ENCODE measurements at places on chromosomes 6 and 20.

DNA sequence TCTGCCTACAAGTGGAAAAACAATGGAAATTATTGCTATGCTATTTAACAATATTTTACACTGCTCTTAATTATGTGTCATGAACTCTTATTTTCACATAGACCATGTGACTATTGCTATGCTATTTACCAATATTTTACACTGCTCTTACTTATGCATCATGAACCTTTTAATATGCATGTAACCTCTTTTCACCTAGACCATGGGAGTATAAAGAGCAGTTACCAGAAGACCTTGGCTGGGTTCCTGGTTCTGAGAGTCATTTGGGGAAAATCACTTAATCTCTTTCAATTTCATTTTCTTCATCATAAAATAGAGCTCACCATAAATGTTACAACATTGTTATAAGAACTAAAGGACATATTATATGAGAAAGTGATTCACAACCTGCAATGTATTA is 223.8 kb upstream of the RNF217 start:
- DNase-seq = no peak
- H3K27me3 ChIP-seq = no peaks in the 10 kb centered on the region
- H3K4me1 ChIP-seq = no peaks in the 10 kb centered on the region
- no peak overlapping the region for H3K27ac ChIP-seq
- no peak overlapping the region for H3K4me3 ChIP-seq
- H3K36me3 ChIP-seq = no peaks in the 10 kb centered on the region

DNA sequence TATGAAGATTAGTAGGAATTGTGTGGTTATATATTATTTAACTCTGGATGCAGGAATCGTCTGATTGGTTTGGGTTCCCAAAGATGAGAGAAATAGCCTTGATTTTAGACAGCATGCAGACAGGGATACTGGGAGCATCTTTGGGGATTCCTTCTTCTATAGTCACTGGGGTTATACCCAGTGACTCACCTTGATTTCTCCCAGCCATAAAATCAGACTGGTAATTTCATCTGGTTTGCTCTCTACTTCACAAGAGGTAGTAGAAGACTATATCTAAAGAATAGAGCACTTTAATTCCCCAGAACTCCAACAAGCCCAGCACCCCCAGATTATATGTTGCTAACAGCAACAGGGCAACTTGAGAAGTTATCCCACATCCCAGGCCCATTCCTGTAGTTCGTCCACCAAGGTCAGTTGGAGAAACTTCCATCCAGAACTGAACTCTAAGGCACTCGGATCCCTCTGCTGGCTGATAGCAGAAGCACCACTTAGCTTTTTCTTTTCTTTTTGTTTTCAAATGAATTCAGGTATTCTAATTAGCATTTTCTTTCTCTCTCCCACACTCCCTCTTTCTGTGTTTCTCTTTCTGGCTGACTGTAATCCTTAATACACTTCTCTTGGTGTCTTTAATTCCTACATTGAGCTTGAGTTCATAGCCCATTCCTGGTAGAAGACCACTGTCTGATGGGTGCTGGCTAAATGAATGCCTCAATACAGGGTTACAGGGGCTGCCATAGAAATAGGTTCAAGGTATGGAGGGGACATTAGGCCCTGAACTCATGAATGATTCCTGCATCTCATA is 20.4 kb upstream of the EFHC1 start:
- peaks cover 7% of the 10 kb centered on the region for H3K36me3 ChIP-seq
- no peak overlapping the region for H3K27ac ChIP-seq
- DNase-seq = no peak
- peaks cover 9% of the 10 kb centered on the region for H3K4me1 ChIP-seq
- no peaks in the 10 kb centered on the region for H3K27me3 ChIP-seq

GRCh38 chr6:10297832-10298231 is 117.0 kb downstream of the TFAP2A start:
- DNase-seq = no peak
- no peak overlapping the region for H3K4me3 ChIP-seq
- H3K36me3 ChIP-seq = no peaks in the 10 kb centered on the region
- H3K27ac ChIP-seq = no peak overlapping the region
- no peaks in the 10 kb centered on the region for H3K27me3 ChIP-seq

DNA sequence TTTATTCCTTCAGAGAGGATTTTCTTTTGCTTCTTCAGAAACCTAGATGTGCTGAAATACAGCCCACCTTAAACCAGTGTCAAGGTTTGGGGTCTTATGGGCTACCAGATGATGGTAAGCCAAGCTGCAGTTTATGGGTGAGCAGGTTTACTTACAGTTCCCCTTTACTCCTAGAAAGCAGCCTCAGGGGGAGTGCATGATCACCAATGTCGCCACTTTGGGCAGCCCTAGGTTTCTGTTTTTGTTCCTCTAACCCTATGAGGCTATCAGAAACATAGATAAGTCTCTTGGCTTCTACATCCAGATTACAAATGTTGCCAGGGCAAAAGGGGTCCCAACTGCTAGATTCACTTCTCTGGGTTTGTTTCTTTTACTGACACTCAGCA is 67.2 kb downstream of the TRIM27 start:
- H3K4me1 ChIP-seq = no peaks in the 10 kb centered on the region
- no peak for DNase-seq
- no peaks in the 10 kb centered on the region for H3K27me3 ChIP-seq
- no peaks in the 10 kb centered on the region for H3K36me3 ChIP-seq
- no peak overlapping the region for H3K4me3 ChIP-seq
- no peak overlapping the region for H3K27ac ChIP-seq

- H3K27ac ChIP-seq = no peak overlapping the region
- no peak overlapping the region for H3K4me3 ChIP-seq
- no peaks in the 10 kb centered on the region for H3K4me1 ChIP-seq
- no peak for DNase-seq
Observed at GRCh38 chr6:154951345-154952200, 43.5 kb upstream of the TIAM2 start.

DNA sequence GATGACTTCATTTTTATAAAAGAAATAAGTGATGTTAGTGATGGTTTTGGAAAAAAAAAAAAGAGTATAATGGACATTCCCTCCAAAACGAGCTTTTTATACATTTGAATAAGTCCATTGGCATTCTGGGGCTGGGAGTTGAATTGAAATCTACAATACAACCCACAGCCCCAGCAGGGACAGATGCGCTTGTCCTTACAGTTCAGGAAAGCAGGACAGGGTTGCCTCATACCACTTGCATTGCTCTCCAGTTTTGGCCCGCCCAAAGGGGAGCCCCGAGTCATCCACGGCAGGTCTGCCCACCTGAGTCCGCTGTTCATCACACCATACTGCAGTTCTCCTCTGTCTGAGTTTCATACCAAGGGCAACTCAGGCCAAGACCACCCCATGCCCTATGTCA is 46.2 kb downstream of the VAPB start:
- H3K27me3 ChIP-seq = no peaks in the 10 kb centered on the region
- no peak for DNase-seq
- no peak overlapping the region for H3K4me3 ChIP-seq
- H3K36me3 ChIP-seq = no peaks in the 10 kb centered on the region
- no peak overlapping the region for H3K27ac ChIP-seq

GRCh38 chr6:13046084-13046483 is 282.3 kb downstream of the TBC1D7 start:
- H3K4me1 ChIP-seq = no peaks in the 10 kb centered on the region
- no peak for DNase-seq

- H3K27me3 ChIP-seq = no peaks in the 10 kb centered on the region
- H3K27ac ChIP-seq = no peak overlapping the region
- no peak overlapping the region for H3K4me3 ChIP-seq
- DNase-seq = no peak
Observed at GRCh38 chr20:22630701-22631100, 46.3 kb upstream of the FOXA2 start.

DNA sequence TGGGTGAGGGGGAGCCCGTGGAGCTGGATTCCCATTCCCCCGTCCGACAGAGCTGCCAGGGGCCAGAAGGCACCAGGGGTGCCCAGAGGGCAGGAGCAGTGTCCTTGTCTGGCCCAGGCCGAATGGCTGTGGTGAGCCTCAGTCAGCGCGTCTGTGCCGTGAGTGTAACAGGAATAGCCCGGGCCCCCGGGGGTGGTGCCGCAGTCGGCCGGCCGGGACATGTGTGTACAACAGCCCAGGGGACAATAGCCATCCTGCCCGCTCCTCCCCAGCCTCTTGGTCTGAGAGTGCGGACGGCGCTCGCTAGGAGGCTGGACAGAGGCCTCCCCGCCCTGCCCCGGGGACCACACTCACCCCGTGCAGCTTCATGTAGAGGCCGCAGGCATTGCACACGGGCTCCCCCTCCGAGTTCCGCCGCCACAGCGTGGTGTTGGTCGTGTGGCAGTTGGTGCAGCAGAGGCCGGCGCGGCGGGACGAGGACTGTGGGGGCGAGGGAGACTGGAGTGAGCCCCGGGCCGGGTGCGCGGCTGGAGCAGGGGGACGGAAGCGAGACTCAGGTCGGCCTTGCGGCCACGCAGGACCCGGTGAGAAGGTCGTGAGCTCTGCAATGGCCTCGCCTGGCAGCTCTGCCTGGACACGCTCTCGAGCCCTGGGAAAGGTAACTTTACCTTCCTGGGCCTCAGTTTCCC is 9.6 kb downstream of the GATA5 start:
- no peak overlapping the region for H3K4me3 ChIP-seq
- no peaks in the 10 kb centered on the region for H3K36me3 ChIP-seq
- H3K27ac ChIP-seq = no peak overlapping the region
- H3K4me1 ChIP-seq = peaks cover 4% of the 10 kb centered on the region

- H3K4me1 ChIP-seq = peaks cover 15% of the 10 kb centered on the region
- H3K4me3 ChIP-seq = no peak overlapping the region
- peaks cover 8% of the 10 kb centered on the region for H3K27me3 ChIP-seq
- DNase-seq = no peak
- H3K36me3 ChIP-seq = no peaks in the 10 kb centered on the region
- H3K27ac ChIP-seq = no peak overlapping the region
Observed at GRCh38 chr6:37532122-37532521, 32.4 kb upstream of the CCDC167 start.

DNA sequence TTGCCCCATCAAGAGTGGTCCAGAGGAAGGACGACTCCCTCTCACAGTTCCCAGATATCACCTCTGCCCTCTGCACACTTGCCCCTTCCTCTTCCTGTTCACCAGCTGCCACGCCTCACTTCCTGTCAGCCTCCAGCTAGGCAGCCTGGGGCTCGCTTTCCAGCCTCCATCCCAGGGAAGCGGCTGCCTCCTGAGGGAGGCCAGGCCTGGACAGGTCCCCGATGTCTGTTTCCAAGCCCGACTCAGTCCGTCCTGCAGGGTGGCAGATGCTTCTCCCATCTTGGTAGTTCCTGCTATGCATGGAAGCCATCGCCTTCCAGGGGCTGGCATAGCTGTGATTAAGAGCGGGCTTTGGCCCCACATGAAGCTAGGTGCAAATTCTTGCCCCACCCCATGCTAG is 233.5 kb upstream of the PMEPA1 start:
- H3K27me3 ChIP-seq = no peaks in the 10 kb centered on the region
- no peak for DNase-seq
- H3K4me1 ChIP-seq = no peaks in the 10 kb centered on the region

DNA sequence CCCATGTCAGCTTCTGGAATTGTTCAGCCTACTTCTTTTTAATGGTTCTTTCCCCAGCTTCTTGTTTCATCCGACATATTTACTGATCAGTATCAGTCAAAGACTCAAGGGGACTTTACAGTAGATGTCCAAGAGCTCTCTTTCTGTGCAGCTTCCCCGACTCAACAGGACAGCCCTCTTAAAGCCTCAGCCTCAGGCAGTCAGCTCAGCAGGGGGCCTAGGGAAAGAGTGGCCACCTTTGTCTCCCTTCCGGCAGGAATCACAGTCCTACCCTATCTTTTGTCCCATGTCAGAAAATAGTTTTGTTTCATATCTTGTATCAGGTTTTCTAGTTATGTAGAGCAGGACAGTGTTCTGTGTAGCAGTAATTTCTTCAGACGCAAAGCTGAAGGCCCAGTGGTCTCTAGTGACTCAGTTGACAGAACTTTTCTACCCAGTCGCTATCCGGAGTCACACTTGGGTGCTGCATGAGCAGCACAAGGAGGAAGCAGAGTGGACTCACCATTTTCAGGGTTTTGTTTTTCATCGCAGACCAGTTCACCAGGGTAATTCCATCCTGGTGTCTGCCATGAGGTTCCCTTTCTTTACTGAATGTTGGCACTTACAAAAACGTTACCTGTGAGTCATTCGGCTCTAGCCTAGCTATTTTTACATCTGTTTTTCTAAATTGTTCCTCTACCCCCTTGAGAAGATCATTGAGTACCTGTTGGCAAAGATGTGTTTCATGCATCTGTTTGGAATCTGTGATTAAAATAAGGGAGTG is 47.7 kb downstream of the SPATA2 start:
- H3K27me3 ChIP-seq = no peaks in the 10 kb centered on the region
- H3K27ac ChIP-seq = no peak overlapping the region
- no peak overlapping the region for H3K4me3 ChIP-seq

GRCh38 chr6:118316796-118317384 is 231.2 kb upstream of the PLN start:
- peaks cover 77% of the 10 kb centered on the region for H3K4me1 ChIP-seq
- H3K36me3 ChIP-seq = no peaks in the 10 kb centered on the region
- no peak for DNase-seq
- H3K27me3 ChIP-seq = no peaks in the 10 kb centered on the region

GRCh38 chr6:20173833-20174792 is 38.2 kb downstream of the MBOAT1 start:
- H3K27me3 ChIP-seq = no peaks in the 10 kb centered on the region
- H3K4me3 ChIP-seq = no peak overlapping the region
- H3K27ac ChIP-seq = peak overlapping the region; percentile 9
- peaks cover under 1% of the 10 kb centered on the region for H3K36me3 ChIP-seq
- no peak for DNase-seq

- no peaks in the 10 kb centered on the region for H3K27me3 ChIP-seq
- H3K27ac ChIP-seq = no peak overlapping the region
- no peak for DNase-seq
- peaks cover 85% of the 10 kb centered on the region for H3K36me3 ChIP-seq
- no peaks in the 10 kb centered on the region for H3K4me1 ChIP-seq
Observed at GRCh38 chr20:32231847-32232246, 24.2 kb downstream of the POFUT1 start.

DNA sequence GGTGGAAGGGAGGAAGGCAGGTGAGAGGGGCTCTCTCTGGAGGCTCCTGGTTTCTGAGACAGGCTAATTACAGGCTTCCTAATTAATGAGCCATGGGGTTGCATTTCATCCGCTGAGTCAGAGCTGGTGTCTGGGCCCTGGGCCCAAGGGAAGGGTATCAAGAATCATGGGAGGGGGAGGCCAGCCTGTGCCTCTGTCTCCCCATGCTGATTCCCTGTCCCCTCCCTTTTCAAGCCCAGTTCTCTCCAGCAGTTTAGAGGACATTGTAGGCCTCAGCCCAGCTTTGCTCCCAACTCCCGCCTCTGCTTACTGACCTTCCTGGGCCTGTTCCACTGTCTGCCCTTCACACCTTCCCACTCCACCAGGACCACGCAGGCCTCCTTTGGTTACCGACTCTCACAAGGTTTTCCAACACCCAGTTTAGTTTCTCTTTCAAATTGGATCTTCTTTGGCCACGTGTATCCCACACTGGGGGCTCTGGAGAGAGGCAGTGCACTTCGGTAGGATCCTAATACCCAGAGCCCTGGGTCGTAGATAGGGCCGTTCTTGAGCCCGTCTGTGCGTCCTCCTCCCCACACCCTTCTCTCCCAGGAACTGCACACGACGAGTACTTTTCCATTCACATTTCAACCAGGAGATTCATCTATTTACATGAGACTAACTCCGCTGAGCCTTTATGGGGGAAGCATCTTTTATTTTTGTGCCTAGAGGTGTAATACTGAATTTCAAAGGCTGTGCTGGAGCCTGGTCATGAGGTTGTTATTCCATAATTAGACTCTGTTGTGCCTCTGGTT is 18.2 kb upstream of the AVP start:
- H3K27me3 ChIP-seq = no peaks in the 10 kb centered on the region
- H3K4me1 ChIP-seq = no peaks in the 10 kb centered on the region
- H3K36me3 ChIP-seq = peaks cover 11% of the 10 kb centered on the region
- H3K27ac ChIP-seq = no peak overlapping the region
- no peak for DNase-seq

- no peaks in the 10 kb centered on the region for H3K27me3 ChIP-seq
- no peaks in the 10 kb centered on the region for H3K36me3 ChIP-seq
- DNase-seq = no peak
Observed at GRCh38 chr6:31831350-31832215, 4.0 kb downstream of the HSPA1B start.

Data from sigmoid colon (tissue), 7 donors.